ENCODE measurements at places on chromosomes 2 and 18. TPM values are rescaled to one million over a fixed set of nuclear protein-coding genes. Genes with fewer than 3 reads are reported as not detected.

DNA sequence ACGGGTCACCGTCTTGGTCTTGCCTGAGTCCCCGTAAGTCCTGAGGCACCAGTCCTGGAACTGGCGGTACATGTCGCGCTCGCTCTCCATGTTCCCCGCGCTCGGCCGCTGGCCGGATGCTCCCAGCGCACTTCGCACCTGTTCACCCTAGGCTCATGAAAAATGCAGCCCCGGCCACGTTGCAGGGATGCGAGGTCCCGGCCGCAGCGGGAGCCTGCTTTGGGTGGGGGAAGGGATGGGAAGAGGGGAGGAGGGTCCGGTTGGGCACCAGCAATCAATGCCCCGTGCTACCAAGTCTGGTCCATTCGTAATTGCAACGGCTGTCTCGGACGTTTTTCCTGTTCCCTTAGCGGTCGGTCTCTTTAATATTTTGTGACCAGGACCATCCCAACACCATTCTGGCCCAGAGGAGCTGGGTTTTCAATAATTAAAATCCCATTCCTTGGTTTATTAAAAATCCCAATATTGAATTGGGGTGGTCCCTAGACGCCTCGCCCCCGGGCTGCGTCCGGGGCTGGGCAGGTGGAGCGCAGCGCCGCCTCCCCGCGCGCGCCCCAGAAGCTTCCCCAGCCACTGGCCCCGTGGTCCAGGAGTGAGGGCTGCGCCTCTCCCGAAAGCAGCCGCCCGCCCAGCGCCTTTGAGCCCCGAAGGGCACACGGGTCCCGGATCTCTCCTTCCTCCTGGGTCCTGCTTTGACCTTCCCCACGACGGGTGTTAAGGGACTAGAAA is 1.4 kb downstream of the NOL4 start:
- no peak overlapping the region for H3K27ac ChIP-seq
- no peaks in the 10 kb centered on the region for H3K36me3 ChIP-seq
- H3K4me3 ChIP-seq = peak overlapping the region; percentile 49
- H3K27me3 ChIP-seq = peaks cover 41% of the 10 kb centered on the region

DNA sequence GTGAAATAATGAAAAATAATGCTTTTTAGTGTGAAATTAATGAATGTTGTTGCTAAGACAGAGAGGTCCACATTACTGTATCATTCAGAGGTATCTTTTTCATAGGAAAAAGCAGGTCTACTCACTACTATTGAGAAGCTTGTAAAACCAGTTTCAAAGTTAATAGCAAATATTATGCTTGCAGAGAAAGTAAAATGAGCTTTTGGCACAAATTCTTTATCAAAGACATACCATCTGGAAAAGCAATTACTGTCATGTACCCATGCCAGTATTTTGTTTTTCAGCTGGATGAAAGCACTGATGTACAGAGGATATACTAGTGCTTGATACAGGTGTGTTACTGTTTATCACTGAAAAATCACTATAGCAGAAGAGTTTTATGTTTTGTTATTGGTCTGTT is 77.5 kb downstream of the NCOA1 start:
- no peaks in the 10 kb centered on the region for H3K4me1 ChIP-seq
- no peaks in the 10 kb centered on the region for H3K27me3 ChIP-seq
- no peak overlapping the region for H3K4me3 ChIP-seq
- peak; percentile 62 for DNase-seq
- no peaks in the 10 kb centered on the region for H3K36me3 ChIP-seq
- H3K27ac ChIP-seq = no peak overlapping the region

- no peak overlapping the region for H3K4me3 ChIP-seq
- no peaks in the 10 kb centered on the region for H3K27me3 ChIP-seq
- H3K36me3 ChIP-seq = no peaks in the 10 kb centered on the region
- no peak overlapping the region for H3K27ac ChIP-seq
- peaks cover 24% of the 10 kb centered on the region for H3K4me1 ChIP-seq
Observed at GRCh38 chr2:75290600-75291150, 91.4 kb upstream of the TACR1 start.

DNA sequence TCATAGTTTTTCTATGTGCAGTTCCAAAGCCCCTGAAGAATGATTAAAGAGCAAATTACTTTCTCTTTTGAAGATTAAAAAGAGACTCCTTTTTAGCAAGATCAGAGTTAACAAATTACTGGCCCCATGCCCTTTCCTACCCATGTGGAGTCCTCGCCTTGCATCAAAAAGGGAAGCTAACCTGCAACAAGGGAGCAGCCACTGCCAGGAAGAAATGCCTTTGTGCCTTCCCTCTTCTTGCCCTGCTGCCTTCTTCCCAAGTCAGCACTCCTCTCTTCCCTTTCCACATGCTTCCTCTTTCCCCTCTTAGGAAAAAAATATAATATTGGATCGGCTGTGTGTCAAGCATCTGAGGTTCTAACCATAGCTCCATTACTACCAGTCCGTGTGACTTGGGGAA is 37.1 kb upstream of the CYP1B1 start:
- H3K4me1 ChIP-seq = peaks cover 43% of the 10 kb centered on the region
- H3K4me3 ChIP-seq = no peak overlapping the region
- no peaks in the 10 kb centered on the region for H3K36me3 ChIP-seq

- no peaks in the 10 kb centered on the region for H3K36me3 ChIP-seq
- DNase-seq = no peak
- no peak overlapping the region for H3K4me3 ChIP-seq
- H3K27ac ChIP-seq = no peak overlapping the region
- H3K27me3 ChIP-seq = no peaks in the 10 kb centered on the region
Observed at GRCh38 chr18:30676053-30676480, 366.5 kb downstream of the DSC3 start.

- H3K36me3 ChIP-seq = no peaks in the 10 kb centered on the region
- DNase-seq = no peak
- no peak overlapping the region for H3K4me3 ChIP-seq
- H3K27ac ChIP-seq = no peak overlapping the region
Observed at GRCh38 chr2:197184959-197185586, 125.5 kb downstream of the ANKRD44 start.

- DNase-seq = no peak
- H3K27me3 ChIP-seq = no peaks in the 10 kb centered on the region
- no peaks in the 10 kb centered on the region for H3K4me1 ChIP-seq
- H3K27ac ChIP-seq = no peak overlapping the region
- H3K4me3 ChIP-seq = no peak overlapping the region
- H3K36me3 ChIP-seq = no peaks in the 10 kb centered on the region
Observed at GRCh38 chr2:118654945-118655344, 192.5 kb downstream of the EN1 start.

Gene TMEM182
- 1.4 TPM for total RNA-seq

Gene SF3B1
- 253 TPM for total RNA-seq
